Fibroblast of skin of right quadriceps (primary cell): ENCODE measurements at places on chromosomes 6 and 20.
A peak's percentile ranks its signal among the peaks of the same experiment; 100 is the strongest.

DNA sequence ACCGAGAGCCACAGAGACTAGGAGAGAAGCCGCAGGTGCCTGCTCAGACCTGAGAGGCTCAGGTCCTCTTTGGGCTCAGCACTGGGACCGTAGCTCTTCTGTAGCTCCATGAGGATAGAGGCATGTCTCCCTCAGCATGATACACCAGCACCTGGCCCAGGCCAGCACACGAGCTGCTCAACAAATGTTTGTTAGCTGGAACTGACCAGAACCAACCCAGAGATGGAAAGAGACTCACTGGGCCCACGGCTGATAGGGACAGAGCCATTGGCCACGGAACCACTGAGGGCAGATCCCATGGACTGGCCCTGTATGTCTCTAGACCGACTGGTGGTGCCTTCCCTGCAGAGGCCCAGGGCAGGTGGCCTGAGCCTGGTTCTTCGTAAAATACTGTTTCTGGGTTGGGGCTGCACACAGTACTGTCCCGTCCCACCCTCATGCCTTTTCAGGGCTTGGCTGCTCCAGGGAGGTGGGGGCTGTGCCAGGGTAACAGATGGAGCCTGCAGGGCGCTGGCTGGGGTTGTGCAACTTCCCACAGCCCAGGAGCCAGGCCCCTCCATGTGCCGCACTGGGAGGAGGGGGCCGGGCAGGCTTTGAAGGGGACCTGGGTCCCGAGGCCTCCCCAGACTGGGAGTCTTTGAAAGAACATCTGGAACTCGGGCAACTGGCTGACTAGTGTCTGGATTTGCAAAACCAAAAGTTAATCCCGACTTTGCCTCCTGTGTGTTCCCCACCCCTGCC, 5.2 kb downstream of the C20orf204 start:
- DNase-seq = no peak

GRCh38 chr6:6728169-6728941, 139.8 kb downstream of the LY86 start:
- no peak for DNase-seq

DNA sequence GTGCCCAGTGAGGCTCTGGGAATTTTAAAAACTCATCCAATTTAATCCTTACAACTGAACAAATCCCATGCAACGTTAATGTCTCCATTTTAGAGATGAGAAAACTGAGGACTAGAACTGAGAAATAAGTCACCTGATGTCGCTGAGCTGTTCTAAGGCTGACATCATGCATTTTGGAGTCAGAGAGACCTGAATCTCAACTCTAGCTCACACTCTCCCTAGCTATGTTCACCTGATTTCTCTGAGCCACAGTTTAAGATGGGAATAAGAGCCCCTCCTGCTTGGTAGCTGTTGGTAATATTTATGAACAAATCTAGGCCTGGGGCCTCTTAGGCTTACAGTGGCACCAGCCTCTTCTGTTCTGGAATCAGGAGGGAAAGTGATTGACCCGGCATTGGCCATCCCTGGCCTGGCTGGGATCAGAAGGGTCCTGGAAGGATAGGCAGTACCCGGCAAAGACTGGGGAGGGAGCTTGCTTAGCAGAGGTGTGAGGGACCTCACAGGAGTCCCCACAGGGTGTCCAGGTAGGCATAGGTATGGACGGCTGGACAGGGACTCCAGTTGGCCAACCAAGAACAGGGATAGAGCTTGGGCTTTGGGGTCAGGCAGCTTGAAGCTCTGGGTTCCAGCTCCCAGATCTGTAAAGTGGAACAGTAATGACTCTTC, 18.8 kb upstream of the CSNK2A1 start:
- no peak for DNase-seq

DNA sequence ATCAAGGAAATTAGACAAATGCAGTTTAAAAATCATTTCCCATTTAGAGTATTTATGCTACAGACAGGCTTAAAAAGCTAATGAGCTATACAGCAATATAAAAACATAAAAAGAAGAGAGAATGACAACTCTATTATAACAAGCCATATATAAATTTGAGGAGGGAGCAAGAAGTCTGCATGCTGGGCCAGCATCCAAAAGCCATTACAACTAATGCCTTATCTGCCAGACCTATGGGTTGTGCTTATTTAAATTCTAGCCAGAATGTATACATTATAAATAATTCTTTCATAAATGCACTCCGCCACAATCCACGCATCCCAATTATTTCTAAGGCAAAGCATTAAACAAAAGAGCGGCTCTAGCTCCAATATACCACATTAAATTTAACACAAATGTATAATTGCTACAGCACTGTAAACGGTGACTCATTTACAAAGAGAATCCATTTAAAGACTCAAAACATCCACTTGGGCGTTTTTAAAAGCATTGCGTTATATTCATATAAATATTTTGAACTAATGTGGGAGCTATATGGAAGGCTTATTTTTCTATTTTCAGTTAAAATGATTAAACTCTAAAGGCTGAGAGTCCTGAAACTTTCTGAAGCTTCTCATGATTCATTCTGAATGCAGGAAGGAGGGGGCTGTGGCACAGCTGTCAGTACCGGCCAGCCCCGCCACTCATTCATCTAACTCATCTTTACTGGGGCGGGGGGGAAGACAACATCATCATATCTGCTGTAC, 37.7 kb upstream of the RAB22A start:
- DNase-seq = peak; percentile 32

- DNase-seq = no peak
Measured at GRCh38 chr20:63687419-63688178, 8.9 kb upstream of the TNFRSF6B start.

- peak; percentile 98 for DNase-seq
Measured at GRCh38 chr6:16741112-16742016, 19.9 kb downstream of the ATXN1 start.

- peak; percentile 64 for DNase-seq
Measured at GRCh38 chr20:47620808-47621805, 119.4 kb downstream of the NCOA3 start.

DNA sequence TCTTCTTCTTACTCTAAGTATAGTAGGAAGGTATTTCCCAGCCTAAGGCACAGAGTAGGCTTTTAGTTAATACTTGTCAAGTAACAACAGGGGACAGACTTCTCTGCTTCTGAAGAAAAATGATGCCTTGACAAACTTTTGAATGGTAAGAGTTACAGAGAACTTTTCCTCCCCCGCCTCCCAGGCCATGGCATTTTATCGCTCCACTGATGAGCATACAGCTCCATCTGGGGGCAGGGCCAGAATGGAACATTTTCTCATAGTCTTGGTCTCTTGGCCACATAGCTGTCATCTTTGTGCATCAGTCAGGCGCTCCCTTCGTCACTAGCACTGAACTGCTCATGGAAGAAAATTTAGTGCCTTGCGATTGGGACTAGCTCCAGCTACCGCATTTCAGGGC, 1066.8 kb upstream of the CITED2 start:
- peak; percentile 94 for DNase-seq

- DNase-seq = no peak
Measured at GRCh38 chr6:18025596-18025995, 38.2 kb upstream of the KIF13A start.

DNA sequence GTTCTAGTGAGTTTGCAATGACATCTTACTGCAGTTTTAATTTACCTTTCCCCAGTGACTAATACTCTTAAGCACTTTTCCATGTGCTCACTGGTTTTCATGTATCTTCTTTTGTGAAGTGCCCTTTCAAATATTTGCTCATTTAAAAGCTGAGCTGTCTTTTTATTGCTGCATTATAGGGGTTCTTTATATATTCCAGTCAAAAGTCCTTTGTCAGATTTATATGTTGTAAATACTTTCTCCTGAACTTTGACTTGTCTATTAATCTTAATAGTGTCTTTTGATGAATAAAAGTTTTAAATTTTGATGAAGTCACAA, 50.2 kb upstream of the ELOVL5 start:
- no peak for DNase-seq

DNA sequence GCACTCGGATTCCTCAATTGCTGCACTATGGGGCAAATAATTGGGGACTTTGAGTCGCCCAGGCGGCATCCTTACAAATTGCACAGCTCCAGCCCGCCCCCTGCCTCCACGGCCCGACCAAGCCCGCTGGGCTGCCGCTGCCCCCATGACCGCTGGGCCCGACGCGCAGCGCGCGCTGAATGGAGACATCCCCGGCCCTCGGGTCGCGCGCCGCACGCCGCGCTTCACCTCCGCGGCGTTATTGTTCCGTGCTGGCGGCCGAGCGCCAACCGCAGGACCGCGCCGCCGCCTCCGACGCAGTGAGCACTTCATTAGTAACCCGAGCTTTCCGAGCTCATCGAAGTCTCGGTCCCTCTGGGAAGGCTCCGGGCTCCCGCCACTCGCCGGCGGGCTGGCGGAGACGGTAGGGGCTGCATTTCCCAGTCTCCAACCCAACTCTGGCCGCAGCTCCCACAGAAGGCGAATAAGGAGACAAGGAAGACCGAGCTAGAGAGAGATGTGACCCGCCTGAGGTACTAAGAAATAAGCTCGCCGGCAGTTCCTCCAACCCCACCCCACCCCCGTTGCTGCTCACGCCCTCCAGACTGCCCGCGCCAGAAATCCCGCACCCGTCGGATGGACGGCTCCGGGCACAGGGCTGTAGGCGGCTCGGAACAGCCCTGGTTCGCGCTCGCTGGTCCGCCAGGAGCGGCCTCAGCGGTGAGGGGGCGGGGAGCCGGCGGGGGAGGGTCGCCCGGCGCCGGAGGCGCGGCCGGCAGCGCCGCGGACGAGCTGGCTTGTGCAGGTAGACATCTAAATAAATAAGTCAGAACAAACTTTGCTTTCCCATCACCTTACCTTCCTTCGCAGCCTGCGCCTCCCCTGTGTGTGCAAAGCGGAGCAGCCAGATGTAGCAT, 703 bp downstream of the EPHA7 start:
- peak; percentile 19 for DNase-seq

- DNase-seq = no peak
Measured at GRCh38 chr20:1946762-1947534, 46.9 kb downstream of the PDYN start.

- peak; percentile 63 for DNase-seq
Measured at GRCh38 chr6:131060311-131060710, 2.7 kb downstream of the EPB41L2 start.

GRCh38 chr6:111096246-111096645, 8.9 kb downstream of the SLC16A10 start:
- no peak for DNase-seq
